Amniotic epithelial cell (primary cell): ENCODE measurements at places on chromosomes 7 and 10.
A peak's percentile ranks its signal among the peaks of the same experiment; 100 is the strongest.

GRCh38 chr7:154693661-154694060 is 309.3 kb downstream of the PAXIP1 start:
- no peak for DNase-seq

GRCh38 chr10:133144771-133145170 is 15.2 kb upstream of the KNDC1 start:
- no peak for DNase-seq

GRCh38 chr10:95440756-95441546 is 120.2 kb downstream of the SORBS1 start:
- peak; percentile 24 for DNase-seq

DNA sequence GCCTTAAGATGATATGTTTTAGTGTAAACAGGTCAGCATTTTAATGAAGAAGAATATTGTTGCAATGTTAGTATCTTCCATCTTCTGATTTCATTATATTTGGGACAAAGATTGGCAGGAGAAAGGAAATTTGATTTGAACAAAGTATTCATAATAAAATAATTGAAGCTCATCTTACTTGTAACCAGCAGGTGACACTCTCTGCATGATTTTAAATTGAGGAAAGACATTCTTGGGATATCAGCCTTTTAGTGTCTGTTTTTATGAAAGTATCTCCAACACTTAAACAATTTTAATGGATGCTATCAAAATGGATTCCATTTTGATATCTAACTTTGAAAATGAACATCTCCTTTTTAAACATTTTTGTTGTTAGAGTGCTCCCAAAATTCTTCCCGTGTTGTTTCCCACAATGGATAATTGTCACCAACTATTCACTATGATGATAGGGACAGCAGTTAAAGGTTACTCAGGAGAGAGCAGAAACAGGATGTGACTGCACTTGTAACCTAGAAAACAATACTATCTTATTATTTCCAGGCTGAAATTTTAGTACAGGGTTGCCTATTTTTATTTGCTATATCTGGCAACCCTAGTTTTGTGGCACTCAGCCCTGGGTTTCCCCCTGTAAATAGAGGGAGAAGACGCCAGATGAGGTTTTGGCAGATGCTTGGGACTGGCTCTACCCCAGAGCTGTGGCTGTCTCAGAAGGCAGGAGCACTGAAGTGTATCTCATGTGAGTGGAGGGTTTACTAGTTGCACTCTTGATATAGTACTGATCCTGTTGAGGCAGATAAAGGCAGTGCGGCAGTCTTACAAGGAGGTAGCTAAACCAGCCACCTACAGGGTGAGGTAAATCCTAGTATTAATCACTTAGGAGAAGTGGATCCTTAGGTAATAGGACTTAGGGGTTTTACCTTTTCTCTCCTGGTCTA is 31.0 kb upstream of the ABCB4 start:
- peak; percentile 11 for DNase-seq

DNA sequence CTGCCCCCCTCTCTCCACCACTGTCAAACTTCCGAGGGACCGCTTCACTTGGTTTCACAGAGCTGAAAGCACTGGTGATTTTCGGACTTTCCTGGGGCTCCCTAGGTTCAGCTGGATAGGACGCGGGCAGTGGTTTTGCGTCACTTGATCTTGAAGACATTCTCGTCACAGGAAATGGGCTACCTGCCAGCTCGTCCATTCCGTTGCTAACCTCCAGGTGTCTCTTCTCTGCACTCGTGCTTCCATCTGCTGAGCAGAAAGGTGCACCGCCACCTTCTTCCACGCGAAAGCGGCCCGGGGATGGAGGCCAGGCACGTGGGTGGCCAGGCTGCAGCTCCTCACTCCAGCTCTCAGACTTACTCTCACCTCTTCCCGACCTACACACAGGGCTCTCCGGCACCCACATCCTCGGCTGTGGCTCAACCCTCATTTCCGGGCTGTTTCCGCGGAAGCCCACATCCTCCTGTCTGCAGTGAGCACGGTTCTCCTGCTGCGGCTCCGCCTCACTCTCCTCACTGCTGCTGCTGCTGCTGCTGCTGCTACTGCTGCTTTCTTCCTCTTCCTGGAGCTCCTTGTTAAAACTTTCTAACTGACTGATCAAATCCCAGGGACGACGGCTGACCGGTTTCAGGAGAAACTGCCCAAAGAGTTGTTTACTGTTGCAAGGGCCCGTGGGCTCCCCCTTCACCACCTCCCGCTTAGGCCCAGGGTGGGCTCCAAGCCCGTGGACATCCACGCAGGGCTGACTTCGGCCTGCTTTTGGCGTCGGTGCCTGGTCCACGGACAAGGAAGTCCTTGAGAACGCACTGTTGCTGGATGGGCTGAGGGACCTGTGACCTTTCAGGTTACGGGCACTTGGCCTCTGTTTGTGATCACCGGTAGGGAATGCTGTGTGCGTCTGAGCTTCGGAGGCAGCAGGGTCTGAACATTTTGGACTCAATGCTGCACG is 32.1 kb downstream of the JCAD start:
- no peak for DNase-seq

DNA sequence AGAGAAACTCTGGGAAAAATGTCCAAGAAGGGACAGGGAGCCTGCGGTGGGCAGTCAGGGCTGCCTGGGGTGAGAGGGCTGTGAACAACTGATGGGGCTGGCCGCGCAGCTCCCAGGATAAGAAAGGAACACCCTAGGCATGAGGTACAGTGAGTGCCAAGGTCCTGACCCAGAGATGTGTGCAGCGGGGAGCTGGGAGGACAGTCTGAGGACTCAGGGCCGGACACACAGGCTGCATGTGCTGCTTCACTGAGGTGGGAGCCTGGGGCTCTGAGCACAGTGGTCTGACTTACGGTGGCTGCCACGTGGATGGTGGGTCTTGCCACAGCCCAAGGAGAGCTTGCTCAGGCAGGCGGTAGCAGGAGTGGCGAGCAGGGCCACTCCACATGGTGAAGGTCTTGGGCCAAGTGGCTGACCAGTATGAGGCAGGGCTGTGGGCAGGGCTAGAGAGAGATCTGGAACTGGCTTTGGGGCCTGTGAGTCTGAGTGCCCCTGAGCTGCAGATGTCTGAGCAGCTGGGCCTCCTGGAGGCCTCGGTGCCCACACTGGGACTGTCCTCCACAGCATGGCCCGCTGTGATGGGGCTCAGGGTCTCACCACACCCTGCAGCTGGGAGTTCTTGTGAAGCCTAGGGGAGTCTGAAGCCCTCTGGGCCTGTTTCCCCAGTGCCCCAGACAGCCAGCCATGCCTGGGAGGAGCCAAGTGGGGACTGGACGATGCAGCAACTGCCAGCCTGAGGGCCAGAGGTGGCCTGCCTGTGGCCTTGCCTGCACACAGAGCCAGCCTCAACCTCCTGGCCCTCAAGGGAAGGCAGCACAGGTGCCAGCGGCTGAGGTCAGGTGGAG is 60.3 kb downstream of the RASGEF1A start:
- no peak for DNase-seq

- DNase-seq, result no peak
These were observed 629.1 kb downstream of the PARD3 start for GRCh38 chr10:34185998-34186397.

DNA sequence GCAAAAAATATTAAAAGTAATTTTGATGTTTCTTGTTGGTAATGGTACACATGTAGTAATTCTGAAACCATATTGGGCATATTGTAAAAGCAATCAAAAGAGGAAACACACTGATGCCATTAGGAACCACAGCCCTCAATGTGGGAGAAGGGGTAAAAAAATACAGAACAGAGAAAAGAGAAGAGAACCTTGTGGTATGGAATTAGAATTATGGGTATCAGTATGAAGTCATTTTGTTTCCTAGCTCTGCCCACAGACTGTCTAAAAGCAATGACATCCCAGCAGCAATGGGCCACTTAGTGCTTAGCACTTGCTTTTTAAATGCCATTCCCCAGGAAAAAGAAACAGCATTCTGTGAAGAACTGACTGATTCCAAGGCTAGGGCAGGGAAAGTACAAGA is 61.5 kb downstream of the CPVL start:
- DNase-seq, result no peak

DNA sequence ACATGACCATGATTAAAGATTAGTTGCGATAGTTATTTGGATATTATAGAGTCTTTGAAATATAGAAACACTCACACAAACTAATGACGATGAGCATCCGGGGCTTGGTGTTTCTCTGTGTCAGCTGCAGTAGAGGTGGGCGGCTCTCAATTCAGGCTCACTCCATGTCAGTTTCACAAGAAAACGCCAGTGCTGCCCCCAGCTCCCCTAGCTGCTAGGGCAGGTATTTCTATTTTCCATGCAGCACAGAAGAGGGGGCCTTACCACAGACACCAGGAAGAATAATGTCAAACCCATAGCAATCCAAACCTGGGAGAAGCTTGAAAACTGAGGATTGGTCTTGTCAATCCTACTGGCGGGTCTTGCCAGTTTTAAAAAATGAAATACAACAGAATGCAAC is 197.1 kb downstream of the PHTF2 start:
- no peak for DNase-seq

DNA sequence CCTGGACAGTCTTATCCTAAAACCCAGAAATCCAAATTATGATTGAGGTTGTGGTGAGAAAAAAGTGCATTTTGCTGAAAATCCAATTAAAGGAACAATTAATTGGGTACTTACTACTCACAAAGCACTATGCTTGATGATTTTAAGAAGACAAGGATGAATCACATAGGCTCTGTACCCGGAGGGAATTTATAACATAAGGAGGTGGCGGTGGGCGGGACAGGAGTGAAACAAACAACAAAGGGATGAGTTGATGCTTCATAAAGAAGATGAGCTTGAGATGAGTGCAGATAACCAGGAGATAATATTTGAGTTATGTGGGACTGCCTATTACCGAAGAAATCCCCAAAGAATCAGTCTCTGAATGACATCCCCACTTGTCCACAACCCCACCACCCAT is 171.1 kb upstream of the FZD8 start:
- no peak for DNase-seq

- peak; percentile 88 for DNase-seq
These were observed at the start of gene BNIP3 for GRCh38 chr10:131981429-131982184. Gene BNIP3, minus strand, starts transcription at chr10:131981923. Its CDS starts 117 bp downstream, at chr10:131981806.

DNA sequence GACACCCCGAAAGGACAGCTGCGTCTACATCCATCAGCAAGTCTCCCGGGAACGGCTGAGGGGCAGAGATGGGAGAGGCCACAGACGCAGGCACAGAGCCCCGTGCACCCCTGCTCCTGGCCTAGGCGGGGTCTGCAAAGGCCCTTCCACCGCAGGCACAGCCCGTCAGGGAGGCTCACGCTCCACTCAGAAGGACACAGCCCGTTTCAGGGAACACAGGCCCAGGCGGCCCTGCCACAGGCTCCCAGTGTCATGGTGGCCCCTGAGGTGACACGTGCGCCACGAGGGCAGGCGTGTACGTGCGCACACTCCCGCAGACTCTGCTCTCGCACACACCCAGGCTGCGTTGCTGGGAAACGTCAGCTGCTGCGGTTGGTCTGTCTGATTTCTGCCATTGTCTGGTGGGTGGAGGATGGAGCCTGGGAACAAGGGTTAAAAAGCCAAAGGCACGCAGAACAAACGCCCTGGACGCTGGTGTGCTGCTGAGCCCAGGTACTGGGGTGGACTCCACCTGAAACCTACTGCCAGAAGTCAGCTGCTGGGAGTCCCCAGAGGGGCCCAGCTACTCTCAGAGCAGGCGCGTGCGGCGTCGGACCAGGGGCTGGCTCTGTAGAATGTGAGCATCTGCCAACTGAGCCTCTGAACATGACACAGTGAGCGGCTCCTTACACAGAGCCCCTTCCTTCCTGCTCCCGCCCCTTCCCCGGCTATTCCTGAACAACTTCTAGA is 13.1 kb downstream of the GPER1 start:
- peak; percentile 33 for DNase-seq

GRCh38 chr10:83734278-83734677 is 405.0 kb upstream of the GHITM start:
- DNase-seq, result peak; percentile 7

DNA sequence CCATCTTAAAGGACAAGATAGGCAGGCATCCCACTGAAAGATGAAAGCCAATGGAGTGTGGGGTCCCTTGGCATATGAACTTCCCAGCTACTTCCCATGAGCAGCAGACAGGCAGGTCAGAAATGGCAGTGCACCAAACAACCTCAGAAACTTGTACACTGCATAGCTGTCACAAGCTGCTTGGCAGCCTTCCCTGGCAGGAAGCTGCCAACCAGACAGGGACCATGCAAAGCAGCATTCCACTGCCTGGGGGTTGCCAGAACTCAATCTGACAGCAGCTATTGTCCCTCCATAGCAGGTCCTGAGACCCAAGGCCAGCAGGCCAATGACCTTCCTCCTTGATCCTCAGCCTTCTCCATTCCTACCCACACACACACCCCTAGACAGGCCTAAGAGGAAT is 139.5 kb downstream of the PLCE1 start:
- no peak for DNase-seq

GRCh38 chr10:132565516-132566209 is 28.1 kb downstream of the INPP5A start:
- no peak for DNase-seq

DNA sequence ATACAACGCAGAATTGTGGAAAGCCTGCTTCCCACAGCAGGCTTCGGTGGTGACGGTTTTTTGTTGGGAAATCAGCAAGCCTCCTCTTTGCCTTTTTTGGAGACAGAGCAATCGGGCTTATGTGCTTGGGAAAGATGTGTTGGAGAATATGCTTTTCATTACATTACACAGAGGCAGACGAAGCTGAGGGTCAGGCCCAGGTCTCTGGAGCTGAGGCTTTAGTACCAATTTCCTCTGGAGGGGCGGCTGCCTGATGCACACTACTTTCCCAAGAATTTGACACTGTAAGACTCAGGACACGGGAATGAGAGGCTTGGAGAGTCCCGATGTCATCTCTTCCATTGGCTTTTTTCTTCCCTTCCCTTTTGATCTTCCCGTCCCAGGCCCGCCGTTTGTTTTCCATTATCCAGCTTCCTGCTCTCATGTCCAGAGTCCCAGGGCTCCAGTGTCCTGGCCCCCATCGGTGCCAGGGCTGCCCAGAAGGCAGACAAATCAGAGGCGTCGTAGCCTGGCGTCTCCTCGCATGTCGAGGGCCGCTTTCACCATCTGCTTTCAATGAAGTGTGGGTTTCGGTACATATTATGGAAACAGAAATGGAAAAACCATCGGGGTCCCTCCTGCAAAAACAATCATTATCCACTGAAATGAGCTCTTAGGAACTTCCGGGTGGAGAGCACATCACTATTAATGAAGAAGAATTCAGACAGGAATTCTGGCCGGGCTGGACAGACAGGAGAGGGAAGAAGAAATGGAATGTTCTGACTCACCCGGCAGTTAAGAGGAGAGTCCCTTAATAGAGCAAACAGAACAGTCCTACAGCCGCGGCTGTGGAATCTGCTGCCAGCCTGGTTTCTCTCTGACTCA is 123.0 kb upstream of the JCAD start:
- DNase-seq, result peak; percentile 90

DNA sequence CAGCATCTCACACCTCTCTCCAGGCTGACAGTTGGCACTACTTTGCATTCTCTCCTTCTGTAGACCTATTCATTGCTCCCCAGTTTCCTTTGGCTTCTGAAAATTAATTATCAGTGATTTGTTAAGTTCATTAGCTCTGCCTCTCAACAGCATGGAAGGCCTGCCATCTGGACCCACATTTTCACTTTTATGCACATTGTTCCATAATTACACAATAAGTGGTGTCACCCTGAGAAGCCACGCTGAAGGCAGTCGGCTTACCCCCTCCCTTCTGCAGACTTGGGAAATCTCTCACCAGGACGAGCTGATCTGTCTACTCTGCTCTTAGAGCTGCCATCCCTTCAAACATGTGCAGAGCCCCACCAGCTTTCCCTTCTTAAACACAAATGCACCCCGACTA is 64.7 kb downstream of the SLIT1 start:
- no peak for DNase-seq
